Mesenteric fat pad (tissue), 1 donor: ENCODE measurements at places on chromosomes 6 and 20. TPM values are rescaled to one million over a fixed set of nuclear protein-coding genes. Genes with fewer than 3 reads are reported as not detected.

THBS2 gene
- total RNA-seq, result 270 TPM

SGK2 gene
- 14.0 TPM for total RNA-seq

NMBR gene
- total RNA-seq, result not detected

CFAP61 gene
- 0.61 TPM for total RNA-seq

FAM209B gene
- 0.51 TPM for total RNA-seq

PROKR2 gene
- total RNA-seq, result not detected

PBOV1 gene
- total RNA-seq, result not detected

RPN2 gene
- total RNA-seq, result 177 TPM

PANK2 gene
- total RNA-seq, result 31.1 TPM

AVP gene
- total RNA-seq, result 0.96 TPM

RIPOR3 gene
- 19.7 TPM for total RNA-seq

PABPC1L gene
- total RNA-seq, result 10.1 TPM

CTAGE9 gene
- not detected for total RNA-seq

HLA-DPA1 gene
- 82.5 TPM for total RNA-seq

TMEM30A gene
- 109 TPM for total RNA-seq

KCNQ5 gene
- not detected for total RNA-seq

TMC2 gene
- total RNA-seq, result 0.22 TPM

SLC22A16 gene
- total RNA-seq, result 1.4 TPM

FKBP1A gene
- total RNA-seq, result 384 TPM

EYA4 gene
- 1.0 TPM for total RNA-seq

ZNF391 gene
- total RNA-seq, result 3.5 TPM

BRD2 gene
- 132 TPM for total RNA-seq

PSORS1C2 gene
- not detected for total RNA-seq

LTB gene
- 1.4 TPM for total RNA-seq

NKX2-4 gene
- not detected for total RNA-seq

PEX7 gene
- 5.3 TPM for total RNA-seq

DDX43 gene
- total RNA-seq, result 0.32 TPM

TREM2 gene
- total RNA-seq, result 11.0 TPM
